ENCODE measurements at places on chromosomes 1 and 21. TPM values are rescaled to one million over a fixed set of nuclear protein-coding genes. Genes with fewer than 3 reads are reported as not detected.

Gene LY9
- 16.4 TPM for total RNA-seq

Gene BEND5
- total RNA-seq, result 0.55 TPM

Gene KIF26B
- 0.11 TPM for total RNA-seq

DNA sequence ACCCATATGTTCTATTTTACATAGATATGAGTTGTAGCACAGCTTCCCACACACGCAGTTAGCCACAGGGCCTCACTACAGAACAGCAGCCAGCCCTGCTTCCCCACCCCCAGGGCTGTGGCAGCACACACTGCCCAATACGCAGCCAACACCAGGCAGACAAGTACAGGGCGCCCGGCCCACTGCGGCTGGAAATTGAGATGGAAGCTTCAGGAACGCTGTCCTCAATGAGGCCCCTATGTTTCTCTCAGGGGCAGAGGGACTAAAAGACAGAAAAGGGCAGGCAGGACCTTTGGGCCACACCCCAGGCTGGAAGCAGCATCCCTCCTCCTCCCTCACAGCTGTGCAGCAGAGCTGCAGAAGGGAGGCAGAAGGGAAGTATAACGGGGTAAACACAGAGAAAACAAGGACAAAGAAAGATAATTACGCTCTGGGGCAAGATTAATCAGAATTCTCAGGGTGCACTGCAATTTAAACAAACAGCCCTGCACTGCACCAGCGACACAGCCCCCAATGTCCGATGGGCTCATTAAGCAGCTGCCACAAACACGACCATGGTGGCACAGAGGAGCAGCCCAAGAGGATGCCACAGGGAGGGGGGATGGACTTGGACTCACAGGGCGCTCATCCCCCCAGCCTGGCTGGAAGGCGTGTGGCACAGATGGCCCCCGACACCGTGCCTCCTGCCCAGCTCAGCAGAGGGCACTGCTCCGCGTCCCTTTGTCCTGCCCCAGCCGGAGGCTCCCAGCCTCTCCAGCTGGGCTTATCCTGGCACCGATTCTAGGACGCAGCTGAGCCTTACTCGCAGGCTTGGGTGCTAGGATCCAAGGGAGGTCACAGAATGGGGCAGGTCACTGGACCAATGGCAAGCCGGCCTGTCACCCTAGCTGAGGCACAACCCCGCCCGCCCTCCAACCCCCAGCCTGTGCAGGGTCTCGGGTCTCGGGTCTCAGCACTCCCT is 14.2 kb downstream of the WDR4 start:
- H3K36me3 ChIP-seq, result peaks cover 22% of the 10 kb centered on the region
- H3K4me3 ChIP-seq, result no peak overlapping the region
- DNase-seq, result no peak

DNA sequence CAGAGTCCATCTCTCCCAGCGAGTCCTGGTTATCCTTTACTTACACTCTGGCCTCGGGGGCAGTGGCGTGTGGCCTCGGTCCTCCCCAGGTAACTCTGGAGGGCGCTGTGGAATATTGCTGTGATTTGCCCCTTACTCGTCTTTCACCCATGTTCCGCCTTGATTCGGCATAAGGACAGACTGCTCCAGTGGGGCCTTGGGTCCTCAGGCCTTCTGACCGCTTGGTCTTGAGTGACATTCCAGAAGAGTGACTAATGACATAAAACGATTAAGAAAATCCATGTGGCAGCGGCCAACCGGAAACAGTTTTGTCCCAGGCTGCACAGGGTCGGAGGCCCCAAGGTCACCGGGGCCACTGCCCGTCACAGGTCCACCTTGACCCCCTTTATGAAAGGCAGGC is 11.0 kb downstream of the ICMT start:
- no peak overlapping the region for H3K27ac ChIP-seq
- no peaks in the 10 kb centered on the region for H3K27me3 ChIP-seq
- no peaks in the 10 kb centered on the region for H3K4me1 ChIP-seq
- no peak for DNase-seq

GRCh38 chr1:113786069-113786468 is 26.2 kb downstream of the RSBN1 start:
- no peaks in the 10 kb centered on the region for H3K36me3 ChIP-seq
- H3K4me3 ChIP-seq, result no peak overlapping the region
- no peak overlapping the region for H3K27ac ChIP-seq
- H3K27me3 ChIP-seq, result no peaks in the 10 kb centered on the region
- no peak for DNase-seq

DNA sequence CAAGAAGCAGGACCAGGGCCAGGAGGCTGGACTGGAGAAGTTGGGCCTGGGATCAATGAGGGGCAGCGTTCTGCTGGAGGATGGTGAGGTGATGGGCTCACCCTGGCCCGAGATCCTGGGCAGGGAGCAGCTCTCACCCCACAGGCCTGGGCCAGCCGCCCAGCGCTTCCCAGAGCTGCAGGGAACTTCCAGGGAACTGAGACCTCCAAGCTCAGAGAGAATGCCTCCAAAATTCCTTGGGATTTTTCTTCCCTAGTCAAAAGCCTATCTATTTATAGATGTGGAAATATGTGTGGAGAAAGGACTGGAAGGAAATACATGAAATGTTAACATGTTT is 121.2 kb downstream of the SPSB1 start:
- no peak for DNase-seq
- peak overlapping the region; percentile 55 for H3K4me3 ChIP-seq
- H3K4me1 ChIP-seq, result peaks cover 37% of the 10 kb centered on the region
- no peak overlapping the region for H3K27ac ChIP-seq
- H3K27me3 ChIP-seq, result no peaks in the 10 kb centered on the region

DNA sequence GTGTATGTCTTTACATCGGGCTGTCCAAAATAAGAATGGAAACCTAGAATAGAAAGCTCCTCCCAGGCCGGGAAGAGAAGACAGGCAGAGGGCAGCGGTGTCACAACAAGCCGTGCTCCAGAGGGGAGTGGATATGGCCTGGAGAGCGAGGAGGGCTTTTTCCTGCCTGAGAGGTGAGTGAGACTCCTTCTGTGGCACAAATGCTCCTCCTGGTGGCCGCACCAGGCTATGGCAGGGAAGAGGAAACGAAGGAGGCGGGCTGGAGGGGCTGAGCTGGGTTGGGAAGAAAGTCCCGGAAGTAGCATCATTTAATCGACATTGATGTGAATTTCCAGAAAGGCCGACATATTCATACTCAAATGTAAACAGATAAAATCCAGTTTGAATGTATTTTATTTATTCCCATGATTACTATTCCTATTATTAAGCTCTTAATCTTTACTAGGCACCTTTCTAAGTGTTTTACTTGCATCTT is 54.7 kb downstream of the MEF2D start:
- H3K36me3 ChIP-seq, result no peaks in the 10 kb centered on the region
- peaks cover 30% of the 10 kb centered on the region for H3K27me3 ChIP-seq
- H3K4me1 ChIP-seq, result peaks cover 6% of the 10 kb centered on the region
- DNase-seq, result peak; percentile 69

DNA sequence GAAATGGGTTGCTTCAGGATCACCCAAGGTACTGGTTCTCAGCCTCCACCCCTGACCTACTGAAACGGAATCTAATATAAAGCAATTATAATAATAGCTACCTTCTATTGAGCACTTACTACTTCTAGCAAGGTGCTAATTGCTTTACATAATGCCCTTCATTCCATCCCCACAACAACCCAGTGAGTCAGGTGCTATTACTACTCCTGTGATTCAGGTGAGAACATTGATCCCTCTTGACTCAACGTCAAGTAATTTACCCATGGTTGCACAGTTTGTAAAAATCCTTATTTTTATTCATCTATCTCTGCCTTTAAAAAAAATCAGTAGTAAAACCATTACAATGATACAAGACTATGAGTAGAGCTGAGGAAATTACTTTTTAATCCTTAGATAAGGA is 85.2 kb downstream of the UCHL5 start:
- no peaks in the 10 kb centered on the region for H3K36me3 ChIP-seq
- no peaks in the 10 kb centered on the region for H3K4me1 ChIP-seq
- no peak overlapping the region for H3K27ac ChIP-seq
